CD4-positive, alpha-beta T cell (primary cell): ENCODE measurements at places on chromosomes 5 and 9. TPM values are rescaled to one million over a fixed set of nuclear protein-coding genes. Genes with fewer than 3 reads are reported as not detected.

Gene FOXD4L4
- not detected for total RNA-seq

Gene AFAP1L1
- 0.56 TPM for total RNA-seq

Gene SLC34A3
- total RNA-seq, result not detected

Gene SLC22A5
- total RNA-seq, result 4.5 TPM

DNA sequence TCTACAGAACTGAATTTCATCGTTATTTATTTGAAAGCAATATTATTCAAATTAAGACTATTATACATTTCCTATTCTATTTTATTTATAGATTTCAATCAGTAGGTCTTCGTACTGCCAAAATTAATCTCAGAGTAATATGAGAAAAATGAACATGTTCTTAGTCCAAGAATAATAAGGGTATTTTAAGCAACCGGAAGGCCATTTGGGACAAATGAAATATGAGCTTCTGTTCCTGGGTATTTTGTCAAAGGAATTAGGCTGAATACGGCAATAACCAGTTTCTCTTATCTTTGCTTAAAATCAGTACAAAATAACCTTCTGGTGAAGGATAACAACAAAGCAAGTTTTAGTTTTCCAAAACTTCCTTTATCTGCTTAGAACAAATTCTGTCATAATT, 410.3 kb upstream of the PRR16 start:
- DNase-seq, result no peak

GRCh38 chr5:107654827-107655226, 15.9 kb downstream of the EFNA5 start:
- no peak for DNase-seq

DNA sequence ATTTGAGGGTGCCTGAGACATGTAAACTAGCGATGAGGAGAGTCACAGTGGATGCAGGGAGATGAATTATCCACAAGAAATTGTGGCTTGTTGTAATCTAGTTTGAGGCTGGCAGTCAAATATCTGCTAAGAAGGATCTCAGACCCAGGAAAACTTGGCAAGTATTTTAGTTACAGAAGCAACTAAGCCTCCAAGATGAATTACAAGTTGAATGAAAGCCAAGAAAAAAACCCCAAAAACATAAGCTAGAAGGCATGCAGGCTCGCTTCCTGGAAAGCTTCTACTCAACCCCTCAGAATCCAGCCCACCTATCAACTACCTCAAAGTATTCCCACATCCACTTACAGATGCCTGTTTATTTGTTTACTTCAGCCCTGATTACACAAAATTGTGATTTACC, 696.9 kb downstream of the MAT2B start:
- no peak for DNase-seq

- DNase-seq, result no peak
These were observed 56.5 kb downstream of the AMBP start for GRCh38 chr9:114021578-114021977.

- no peak for DNase-seq
These were observed 262.1 kb upstream of the KLF4 start for GRCh38 chr9:107751567-107752210.

DNA sequence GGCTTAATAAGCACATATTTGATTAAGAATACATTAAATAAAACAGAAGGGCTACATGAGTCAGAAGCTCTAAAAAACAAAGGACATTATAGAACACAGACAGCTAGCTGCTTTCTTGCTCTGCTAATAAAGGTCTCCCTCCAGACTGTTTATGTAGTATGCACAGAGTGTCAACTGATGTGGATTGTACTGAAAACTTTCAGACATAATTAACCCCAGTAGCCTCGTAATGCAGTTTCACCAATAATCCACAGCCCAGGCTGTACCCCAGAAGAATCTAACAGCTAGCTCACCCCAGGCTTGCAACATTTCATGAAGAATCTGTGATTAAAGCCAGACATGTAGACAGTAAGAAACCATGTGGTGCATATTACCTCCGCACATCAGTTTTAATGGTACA, 30.8 kb downstream of the FGF10 start:
- DNase-seq, result no peak

DNA sequence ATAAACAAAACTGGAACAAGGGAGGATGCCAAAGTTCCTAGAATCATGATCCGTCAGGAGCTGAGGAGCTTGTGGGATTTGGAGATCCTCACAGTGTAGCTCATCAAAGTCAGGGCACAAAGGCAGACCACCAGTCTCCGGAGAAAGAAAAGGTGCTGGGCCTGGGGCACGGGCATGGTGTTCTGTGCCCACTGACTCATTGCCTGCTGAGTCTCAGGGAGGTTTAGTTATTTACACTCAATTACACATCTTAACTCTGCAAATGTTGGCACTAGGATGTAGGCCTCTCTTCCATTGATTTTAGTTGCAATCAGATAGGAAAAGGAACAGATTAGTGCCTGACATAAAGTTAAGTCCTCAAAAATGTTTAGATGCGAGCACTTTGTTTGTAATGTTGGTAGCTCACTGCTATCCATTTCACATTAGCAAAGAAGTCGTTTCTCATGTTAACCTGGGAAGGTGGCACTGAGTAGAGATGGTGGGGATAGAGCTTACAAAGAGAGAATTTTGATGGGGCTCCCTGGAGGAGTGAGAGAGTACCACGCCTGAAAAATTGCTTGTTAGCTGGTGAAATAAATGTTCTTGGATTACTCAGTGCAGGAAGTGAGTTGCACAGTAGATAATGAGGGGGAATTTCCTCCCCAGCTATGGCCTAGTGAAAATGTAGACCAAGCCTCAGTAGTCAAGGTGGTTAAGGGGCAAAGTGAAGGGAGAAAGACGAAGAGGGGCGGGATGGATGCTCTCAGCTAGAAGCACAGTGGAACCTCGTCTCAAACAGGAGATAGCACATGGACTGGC, 109.5 kb upstream of the CD180 start:
- DNase-seq, result no peak

DNA sequence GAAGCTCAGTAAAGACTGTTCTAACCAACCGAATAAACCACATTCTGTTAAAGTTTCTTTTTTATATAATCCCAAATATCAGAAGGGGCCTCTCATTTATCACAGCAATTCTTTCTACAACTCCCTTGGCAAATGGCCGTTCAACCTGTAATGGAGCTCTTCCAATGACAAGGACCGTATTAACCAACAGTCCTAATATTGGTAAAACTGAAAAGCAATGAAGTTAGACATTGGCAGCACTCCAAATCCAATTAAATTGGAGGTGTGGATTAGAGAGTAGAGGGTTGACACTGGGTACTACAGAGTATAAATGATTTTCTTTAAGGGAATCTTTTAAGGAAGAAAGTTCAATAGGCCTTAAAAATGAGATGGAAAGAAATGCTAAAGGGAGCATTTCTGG, 842 bp downstream of the TMED7 start:
- DNase-seq, result no peak

- peak; percentile 69 for DNase-seq
These were observed 52.4 kb downstream of the USP20 start for GRCh38 chr9:129887334-129888292.
